ENCODE measurements at places on chromosomes 3 and 15.

DNA sequence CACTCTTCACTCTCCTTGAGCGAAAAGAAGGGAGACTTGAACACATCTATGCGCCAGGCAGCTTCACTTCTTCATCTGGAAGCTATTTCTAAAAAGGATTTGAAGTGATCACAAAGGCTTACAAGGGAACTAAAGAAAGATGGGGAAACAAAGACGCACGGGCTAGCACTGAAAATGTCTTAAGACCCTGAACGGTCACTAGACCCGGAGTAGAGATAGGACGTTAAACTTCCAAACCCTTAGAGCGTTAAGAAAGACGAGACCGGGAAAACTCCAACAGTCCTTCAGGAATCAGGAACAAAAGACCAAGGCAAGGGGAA lies 47.5 kb upstream of the EPHB3 start:
- DNase-seq: no peak

DNA sequence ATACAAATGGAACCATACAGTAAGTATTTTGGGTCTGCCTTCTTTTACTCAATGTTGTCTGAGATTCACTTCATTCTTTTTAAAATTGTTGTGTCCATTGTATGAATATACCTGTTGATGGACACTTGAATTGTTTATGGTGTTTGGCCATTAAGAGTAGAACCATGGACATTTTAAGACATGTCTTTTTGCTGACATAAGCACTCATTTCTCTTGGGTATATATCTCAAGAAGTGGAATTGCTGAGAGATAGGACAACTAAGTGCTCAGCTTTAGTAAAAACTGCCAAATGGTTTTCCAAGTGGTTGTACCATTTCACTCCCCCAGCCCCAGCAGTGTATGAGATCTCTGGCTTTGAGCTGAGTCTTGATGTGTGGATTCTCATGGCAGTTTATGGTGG lies 28.2 kb downstream of the POMGNT2 start:
- no peak for DNase-seq

GRCh38 chr15:55457401-55458022 lies 49.2 kb downstream of the PIERCE2 start:
- no peak for DNase-seq

DNA sequence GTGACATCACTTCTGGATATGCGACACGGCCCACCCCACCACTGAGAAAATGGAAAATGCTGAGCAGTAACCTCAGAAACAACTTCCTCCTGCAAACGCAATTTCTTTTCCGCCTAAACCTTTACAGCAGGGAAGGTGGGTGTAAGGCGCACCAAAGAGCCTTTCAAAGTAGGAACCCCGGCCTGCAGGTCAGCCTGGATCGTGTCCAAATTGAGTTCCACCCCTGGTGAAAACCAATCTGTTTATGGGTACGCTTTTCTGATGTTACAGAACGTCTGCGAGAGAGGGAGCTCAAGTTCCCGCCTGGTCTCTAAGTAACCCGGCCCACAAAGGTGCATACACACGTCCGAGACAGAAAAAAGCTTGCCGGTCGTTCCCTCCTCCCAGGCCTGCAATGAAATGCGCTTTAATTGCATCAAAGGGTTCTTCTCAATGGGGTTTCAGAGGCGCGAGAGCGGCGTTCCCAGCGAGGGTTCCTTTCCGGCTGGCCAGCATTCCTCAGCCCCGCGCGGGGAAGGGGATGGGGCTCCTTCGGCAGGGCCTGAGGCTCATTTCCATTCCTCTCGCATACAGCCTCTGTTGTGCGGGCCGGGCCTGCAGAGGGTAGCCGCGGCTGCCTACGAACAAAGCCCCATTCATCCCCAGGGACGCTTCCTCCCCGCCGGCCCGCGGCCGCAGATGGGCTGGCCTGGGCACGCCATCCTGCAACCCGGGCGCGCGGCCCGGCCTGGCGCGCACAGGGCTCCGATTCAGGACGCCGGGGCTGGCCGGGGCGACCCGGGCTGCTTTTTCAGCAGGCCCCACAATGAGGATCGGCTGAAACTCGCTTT lies 138.1 kb downstream of the TMCO5A start:
- DNase-seq: no peak

DNA sequence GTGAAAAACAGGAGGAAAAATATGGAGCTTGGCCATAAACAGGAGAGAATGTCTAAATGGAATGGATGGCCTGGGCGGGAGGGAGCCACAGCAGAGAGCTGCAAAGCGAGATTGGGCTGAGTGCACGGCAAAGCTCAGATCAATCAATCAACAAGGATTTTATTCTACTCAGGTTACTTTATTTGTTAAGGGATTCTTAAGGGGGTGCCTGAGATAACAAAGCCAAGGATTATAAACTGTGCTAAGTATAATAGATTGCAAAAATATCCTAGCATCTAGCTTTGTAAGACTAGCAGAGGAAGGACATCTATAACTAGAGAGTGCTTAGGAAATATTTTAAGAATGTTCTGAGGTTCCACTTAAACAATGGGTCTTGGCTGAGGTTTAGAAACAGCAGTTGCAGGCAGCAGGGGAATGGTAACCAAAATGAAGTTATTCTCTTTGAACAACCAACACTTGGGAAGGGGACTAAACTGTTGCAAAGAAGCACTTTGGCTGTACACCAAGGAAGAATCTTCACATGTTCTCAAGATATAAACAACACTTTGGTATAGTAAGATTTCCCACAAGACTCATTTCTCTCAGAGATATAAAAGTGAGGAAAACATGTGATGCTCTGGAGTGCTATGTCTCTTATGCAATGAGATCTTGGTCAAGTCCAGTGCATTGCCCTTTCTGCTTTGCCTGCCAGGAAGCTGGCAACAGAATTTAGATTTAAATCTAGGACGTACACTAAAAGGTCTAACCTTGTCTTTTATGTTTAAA lies 35.5 kb downstream of the TMEM212 start:
- DNase-seq: no peak

DNA sequence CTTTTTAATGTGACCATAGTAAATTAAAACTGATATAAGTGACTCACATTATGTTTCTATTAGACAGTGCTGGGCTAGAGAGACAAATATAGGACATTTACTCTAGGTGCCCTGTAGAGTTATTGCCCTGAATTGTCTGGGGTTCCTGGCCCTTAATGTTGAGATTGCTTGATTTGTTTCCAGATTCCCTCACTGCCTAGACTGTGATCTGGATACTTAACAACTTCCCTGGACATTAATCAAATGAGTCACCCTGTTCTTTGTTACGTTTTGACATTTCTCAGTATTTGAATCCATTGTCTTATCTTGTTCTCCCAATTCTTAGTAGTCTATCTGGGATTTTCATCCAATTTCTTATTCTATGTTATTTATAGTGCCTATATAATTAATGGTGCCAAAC lies 65.8 kb downstream of the DTWD1 start:
- no peak for DNase-seq

DNA sequence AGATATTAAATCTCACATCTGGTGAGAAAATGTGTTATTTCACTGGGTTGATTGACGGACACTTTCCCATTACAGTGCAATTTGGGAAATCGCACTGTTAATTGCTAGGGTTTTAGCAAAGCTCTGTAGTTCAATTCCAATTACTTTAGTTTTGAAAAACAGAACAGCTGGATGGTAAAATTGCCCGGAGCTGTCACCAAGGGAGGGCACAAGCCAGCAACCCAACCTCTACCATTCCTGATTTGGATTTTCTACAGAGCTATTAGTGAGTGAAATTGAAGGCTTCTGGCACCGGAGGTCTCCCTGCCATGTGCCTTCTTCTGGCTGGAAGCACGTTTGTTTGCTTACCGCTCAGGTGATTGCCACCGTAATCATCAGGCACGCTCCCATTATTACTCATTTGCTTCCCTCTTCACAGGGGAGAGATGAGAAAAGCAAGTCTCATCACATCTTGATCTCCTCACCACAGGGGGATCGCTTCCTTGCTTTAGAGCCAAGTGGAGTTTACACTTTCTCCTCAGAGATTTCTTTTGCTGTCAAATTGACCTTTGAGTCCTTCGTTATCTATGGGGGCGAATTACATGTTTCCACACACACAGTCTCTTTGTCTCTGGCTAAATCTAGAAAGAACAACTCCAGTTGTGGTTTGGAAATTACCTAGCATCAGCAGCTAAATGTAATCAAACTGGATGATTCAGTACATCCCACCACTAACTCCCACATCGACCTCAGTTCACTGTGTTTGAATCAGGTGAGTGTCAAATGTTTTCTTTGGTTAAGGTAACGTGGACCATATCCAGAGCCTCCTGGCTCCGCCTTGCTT lies 421.7 kb upstream of the GOLIM4 start:
- DNase-seq: peak; percentile 96

DNA sequence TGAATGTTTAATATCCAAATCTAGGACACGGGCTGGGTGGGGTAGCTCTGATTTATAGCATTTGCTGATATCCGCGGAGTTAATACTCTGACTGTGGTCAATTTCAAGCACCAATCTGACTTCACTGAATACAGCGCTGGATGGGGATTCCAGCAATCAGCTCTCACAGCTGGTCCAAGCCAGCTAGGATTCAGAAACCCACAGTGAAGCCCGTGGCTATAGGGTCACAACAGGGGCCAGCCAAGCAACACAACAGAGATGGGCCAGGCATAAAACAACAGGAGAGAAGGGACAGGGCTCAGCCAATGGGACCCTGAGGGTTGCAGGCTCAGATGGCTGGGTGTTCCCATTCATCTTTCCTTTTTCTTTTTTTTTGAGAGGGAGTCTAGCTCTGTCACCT lies 5.4 kb upstream of the LMAN1L start:
- no peak for DNase-seq

DNA sequence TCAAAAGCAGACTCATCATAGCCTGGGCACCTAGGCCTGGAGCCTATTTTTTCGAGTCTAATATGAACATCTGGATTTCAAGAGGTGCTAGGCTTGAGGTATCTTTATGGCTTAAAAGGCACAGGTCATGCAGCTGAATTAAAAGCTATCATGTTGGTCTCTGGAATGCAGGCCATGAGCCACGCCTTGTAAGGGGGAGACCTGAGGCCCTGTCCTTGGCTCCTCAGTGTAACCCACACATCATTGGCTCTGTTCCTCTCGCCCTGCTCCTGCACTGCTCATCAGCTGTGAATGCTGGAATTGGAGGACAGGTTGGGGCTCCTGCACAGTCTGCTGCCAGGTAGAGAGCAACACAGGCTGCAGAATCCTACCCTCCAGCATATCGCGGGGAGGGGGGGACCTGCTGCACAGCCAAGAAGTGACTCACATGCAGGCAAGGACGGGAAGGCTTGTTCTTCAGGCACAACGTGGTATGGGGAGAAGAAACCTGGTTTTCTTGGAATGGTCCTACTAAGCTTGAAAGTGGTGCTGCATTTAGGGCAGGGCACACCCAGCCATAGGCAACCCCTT lies 146.0 kb downstream of the CHST2 start:
- DNase-seq: no peak

DNA sequence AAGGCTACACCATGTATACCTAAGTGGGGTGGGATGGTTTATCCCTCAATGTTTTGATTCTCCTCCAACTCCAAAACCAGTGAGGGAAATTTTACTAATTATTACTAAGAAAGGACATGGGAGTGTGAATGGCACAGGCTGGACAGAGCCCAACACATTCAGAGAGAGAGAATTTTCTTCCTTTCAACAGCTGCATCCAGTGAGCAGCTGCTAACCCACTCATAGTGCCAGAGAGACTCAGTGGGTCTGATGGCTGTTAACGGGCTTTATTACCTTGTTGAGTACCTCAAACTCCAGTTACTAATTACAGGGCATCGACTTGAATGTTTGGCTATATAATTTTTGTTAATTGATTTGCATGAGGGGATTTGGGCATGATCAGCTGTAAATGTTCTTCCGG lies 75.8 kb downstream of the RORA start:
- no peak for DNase-seq

Data from NCI-H2081 treated with DMSO at 0.1 percent for 48 hours (cell line).